GM20000 (cell line): ENCODE measurements at places on chromosomes 3 and 15.
A peak's percentile ranks its signal among the peaks of the same experiment; 100 is the strongest.

DNA sequence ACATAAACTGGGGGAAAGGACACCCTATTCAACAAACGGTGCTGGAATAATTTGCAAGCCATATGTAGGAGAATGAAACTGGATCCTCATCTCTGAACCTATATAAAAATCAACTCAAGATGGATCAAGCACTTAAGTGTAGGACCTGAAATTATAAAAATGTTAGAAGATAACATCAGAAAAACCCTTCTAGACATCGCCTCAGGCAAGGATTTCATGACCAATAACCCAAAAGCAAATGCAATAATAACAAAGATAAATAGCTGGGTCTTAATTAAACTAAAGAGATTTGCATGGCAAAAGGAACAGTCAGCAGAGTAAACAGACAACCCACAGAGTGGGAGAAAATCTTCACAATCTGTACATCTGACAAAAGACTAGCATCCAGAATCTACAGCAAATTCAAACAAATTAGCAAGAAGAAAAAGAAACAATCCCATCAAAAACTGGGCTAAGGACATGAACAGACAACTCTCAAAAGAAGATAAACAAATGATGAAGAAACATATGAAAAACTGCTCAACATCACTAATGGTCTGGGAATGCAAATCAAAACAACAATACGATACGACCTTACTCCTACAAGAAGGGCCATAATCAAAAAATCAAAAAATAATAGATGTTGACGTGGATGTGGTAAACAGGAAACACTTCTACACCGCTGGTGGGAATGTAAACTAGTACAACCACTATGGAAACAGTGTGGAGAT lies 408.7 kb downstream of the CNTN6 start:
- DNase-seq, result no peak

DNA sequence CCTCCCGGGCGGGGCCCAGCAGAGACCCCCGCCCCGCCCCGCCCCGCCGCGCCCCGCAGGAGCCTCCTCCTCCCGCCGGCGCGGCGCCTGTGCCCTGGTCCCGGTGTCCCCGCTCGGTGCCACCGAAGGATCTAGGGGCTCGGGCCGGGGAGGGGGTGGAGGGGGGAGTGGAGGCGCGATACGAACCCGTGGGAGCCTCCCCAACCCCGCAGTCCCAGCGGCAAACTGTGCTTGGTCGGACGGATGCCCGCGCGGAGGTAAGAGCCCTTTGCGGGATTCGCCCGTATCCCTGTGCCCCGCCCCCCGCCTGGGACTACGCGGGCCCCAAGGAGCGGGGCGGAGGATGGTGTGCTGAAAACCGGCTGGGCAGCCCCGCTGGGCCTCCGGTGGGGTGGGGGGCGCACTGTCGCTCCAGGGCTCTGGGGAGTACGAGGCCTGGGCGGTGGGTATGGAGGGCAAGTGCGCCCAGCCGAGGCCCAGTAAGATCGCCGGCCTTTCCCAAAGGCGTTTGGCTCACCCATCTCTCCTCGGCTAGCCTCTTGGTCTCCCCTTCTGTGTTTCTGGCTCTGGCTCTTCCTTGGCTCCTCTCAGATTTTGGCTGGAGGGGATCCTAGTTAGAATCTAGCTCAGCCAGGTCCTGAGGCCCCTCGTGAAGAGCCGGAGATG lies 65.6 kb upstream of the POLG start:
- DNase-seq, result peak; percentile 58

GRCh38 chr3:39137991-39138803 lies 15.2 kb downstream of the CSRNP1 start:
- DNase-seq, result no peak

GRCh38 chr3:13815088-13815683 lies 64.7 kb downstream of the WNT7A start:
- no peak for DNase-seq

GRCh38 chr15:78302579-78303312 lies 3.3 kb upstream of the SKIC8 start:
- DNase-seq, result peak; percentile 31

DNA sequence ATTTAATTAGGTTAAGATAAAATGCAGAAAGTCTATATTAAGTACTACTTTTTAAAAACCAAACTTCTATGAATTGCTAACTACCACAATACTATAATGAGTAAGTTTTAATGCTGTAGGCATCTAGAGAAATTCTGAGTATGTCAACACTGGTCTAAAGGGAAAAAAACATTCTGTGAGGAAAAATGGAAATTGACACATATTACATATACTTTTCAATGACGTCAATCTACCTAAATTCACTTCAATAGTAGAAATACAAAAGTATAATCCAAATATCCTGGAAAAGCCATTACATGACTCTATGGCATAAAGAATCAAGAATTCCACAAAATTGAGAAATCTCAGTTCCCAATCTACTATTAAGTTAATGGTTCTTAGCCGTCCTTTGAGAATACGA lies 2.2 kb downstream of the SECISBP2L start:
- no peak for DNase-seq

GRCh38 chr3:173745952-173746682 lies 348.6 kb downstream of the NLGN1 start:
- DNase-seq, result no peak

DNA sequence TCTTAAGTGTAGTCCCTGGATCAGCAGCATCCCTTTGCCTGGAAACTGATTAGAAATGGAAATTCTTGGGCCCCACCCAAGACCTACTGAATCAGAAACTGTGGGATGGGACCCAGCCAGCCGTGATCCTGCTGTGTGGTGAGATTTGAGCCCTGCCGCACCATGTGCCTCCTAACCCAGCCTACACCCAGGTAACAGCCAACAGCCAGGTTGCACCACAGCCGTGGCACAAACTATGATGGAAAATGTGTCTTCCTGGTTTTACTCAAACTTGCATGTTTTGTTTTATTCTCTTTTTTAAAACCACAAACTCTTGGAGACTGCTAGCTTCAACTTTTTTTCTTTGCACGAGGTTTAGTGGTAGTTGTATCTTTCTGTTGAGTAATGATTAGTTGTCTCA lies 2.6 kb downstream of the LIMD1 start:
- no peak for DNase-seq

GRCh38 chr3:181888234-181888633 lies 176.5 kb downstream of the SOX2 start:
- no peak for DNase-seq

- DNase-seq, result no peak
Observed at GRCh38 chr15:74621936-74622335, 6.3 kb downstream of the CLK3 start.

DNA sequence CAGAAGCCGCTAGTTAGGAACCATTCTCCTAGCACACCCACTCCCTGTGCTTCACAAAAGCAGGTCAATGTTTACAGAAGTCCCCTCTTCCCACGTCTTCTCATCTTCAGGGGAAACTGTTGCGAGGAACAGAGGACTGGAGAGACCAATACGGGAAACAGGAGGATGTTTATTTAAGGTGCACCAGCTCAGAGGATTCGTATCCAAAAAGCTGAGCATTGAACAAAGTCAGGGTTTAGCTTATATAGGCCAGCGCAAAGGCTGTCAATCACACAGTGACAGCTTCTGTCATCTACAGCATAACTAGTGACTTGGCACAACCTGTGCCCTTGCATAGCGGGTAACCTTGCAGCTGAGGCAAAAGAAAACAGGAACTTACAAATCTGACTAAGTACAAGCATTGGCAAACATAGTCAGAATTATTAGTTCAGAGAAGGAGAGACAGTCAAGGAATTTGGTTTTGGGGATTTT lies 61.3 kb downstream of the ZDHHC19 start:
- no peak for DNase-seq

DNA sequence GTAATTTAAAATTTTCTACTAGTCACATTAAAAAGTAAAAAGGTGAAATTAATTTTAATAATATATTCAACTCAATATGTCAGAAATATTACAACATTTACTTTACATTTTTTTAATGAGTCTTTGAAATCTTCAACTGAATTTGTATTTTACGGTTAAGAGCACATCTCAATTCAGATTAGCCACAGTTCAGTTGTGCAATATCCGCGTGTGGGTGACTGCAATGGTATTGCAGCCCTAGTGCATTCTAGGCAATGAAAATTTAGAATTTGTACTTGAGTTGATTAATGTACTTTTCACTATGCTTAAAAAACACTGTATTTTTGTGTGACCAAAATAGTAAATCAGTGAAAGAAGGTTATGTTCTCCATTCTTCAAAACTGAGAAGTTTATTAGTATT lies 57.3 kb downstream of the CEP63 start:
- DNase-seq, result no peak

- DNase-seq, result no peak
Observed at GRCh38 chr3:119911748-119912147, 129.8 kb downstream of the NR1I2 start.

DNA sequence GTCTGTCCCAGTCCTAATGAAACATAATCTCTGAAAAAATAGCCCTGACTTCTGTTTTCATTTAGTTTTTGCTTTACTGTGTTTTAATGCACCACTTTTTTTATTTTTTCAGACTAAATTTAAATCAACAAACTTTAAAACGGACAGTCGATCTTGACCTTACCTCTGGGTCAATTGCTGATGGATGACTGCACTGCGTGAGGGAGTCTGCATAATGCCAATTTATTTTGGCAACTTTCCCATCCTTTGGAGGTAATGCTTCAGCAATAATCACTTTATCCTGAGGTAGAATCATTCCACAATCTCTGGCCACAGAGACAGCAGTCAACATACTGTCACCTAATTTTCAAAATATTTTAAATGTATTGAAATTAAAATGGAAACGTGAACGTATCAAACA lies 32.5 kb upstream of the GP5 start:
- no peak for DNase-seq

- DNase-seq, result no peak
Observed at GRCh38 chr3:14359348-14359747, 43.1 kb upstream of the SLC6A6 start.

- DNase-seq, result no peak
Observed at GRCh38 chr3:178056868-178057267, 479.4 kb upstream of the KCNMB2 start.

DNA sequence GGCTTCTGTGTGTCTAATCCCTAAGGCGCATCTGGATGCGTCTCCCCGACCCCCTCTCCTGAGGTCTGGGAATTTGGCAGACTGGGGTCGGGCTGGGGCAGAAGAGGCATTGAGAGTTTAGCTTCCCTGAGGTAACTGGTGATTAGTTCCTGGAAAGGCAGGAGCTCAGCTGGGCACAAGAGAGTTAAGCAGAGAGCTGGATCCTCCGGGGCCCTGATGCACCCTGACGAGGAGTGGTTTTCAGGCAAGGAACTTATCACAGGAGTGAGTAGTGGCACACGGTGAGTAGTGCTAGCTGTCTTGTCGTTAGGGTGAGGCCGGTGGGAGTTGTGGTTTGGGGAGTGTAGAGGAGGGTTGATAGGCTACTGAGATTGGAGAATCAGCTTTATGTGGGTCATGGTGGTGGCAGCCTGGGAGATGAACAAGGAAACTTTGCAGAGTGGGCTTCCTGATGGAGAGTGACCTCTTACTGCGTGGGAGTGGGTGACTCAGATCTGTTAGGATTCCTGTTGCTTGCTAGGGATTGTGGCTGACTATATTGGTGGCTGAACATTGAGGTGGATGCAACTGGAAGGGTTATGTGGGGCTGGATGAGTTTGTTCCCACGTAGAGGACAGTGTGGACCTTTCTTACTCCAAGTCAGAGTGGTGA lies 897 bp downstream of the RAD54L2 start:
- peak; percentile 43 for DNase-seq

DNA sequence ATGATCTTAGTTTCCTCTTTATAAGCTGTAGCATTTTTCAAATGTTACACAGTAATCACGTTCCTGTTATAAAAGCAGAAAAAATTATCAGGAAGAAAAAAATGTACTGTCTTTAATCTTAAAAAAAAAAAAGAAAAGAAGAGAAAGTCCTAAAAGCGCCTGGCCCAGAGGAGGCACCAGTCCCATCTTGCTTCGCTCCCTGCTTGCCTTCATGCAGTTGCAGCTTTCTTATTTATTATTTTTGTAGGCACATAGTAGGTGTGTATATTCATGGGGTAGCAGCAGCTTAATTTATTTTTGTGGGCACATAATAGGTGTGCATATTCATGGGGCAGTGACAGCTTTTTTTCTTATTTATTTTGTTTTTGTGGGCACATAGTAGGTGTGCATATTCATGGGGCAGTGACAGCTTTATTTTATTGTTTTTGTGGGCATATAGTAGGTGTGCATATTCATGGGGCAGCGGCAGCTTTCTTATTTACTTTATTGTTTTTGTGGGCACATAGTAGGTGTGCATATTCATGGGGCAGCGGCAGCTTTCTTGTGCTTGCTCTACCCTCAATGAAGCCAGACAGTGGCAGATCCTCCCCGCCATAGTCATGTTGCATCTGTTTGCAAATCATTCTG lies 5.5 kb upstream of the EHD4 start:
- no peak for DNase-seq

- DNase-seq, result no peak
Observed at GRCh38 chr3:171978390-171978789, 61.0 kb upstream of the FNDC3B start.

DNA sequence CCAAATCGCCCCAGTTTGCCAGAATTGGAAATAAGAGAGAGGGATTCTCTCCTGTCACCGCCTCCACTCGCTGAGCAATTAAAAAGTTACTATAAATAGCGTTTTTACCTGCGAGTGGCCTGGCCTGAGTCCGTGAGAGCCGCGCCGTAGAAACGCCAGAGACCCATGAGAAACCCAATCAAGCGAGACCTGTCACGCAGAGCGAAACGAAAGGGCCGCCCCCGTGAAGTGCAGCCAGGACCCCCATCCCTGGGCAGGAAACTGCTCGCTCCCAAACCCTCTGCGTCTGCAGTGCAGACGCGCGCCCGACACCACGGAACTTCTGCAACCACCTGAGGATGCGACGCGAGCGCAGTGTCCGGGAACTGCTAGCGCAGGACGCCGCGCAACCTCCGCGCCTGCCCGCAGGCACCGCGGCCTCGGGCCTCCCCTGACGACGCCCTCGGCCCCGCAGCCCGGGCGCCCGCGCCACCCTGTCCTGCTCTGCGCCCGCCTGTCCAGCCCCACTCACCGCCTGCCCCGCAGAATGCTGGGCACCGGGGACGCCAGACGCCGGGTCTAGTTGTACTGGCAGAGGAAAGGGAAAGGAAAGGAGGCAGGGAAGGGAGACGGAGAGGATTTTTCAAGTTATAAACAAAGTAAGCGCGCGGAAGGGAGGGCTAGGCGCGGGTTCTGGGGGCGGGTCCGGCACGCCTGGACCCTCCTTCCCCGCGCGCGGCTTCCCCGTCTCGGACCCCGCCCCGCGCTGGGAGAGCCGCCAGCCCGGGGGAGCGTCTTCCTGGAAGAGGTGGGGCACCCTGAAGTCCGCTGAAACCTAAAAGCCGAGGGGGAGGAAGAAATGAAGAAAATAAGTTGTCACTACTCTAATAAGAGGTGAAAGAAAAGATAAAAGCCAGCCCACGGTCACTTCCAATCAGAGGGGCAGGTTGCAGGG lies at the start of gene PLSCR4:
Gene PLSCR4, minus strand, starts transcription at position 657 of the 934 bp plus-strand sequence. CDS start 29,034 bp downstream, outside the sequence.
- peak; percentile 45 for DNase-seq

- no peak for DNase-seq
Observed at GRCh38 chr15:71109130-71109529, 6.1 kb upstream of the THSD4 start.

GRCh38 chr3:31450345-31450744 lies 82.4 kb upstream of the STT3B start:
- DNase-seq, result no peak

GRCh38 chr3:53829605-53830004 lies 16.6 kb downstream of the CHDH start:
- DNase-seq, result no peak
